ENCODE measurements at places on chromosomes 12 and 14.

GRCh38 chr14:28870033-28870564, 103.5 kb downstream of the FOXG1 start:
- DNase-seq = no peak

- no peak for DNase-seq
Observed at GRCh38 chr12:113808095-113808951, 157.8 kb downstream of the RBM19 start.

DNA sequence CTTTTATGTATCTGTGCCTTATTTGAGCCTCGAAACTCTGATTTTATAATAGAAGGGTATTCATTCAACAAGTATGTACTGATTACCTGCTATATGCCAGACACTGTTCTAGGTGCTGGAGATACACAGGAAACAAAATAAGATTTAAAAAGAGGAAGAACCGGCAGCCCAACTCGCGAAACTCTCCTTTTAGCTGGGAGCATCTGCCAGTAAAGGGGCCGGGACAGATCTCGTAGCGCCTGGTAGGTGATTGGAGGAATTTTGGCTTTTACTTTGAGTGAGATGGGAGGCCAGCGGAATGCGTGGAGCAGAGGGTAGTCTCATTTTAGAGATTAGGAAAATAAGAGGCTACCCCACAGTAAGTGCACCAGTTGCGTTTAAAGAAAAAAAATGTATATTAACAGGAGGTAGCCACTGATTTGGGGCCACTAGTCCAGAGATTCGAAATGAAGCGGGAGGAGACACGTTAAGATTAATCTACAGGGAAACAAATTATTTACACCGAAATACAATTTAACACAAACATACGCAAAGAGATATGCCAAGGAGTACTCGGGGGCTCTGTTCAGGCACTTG, 520 bp upstream of the MON2 start:
- DNase-seq = peak; percentile 54

DNA sequence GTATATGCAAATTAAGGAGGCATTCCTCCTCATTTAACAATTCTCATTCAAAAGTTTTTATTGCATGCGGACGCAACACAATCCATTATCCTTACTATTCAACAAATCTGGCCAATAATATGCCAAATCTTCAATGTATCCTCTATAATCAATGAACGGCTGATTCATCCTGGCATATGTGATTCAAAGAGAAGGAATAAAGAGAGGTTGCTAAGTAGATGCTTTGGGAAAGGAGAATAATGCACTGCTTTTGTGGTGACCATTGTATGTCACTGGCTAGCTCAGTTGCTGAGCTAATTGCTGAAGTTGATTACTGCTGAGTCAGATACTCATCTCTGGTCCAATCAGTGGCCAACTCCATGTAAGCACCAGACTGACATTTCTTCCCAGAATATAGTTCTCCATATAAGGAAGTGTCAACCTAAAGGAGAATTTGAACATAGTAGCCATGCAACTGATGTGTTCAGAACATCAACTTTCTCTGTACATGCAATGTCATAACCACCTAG, 148.0 kb downstream of the PDZRN4 start:
- DNase-seq = no peak

GRCh38 chr12:66884091-66884490, 205.2 kb upstream of the GRIP1 start:
- DNase-seq = no peak

DNA sequence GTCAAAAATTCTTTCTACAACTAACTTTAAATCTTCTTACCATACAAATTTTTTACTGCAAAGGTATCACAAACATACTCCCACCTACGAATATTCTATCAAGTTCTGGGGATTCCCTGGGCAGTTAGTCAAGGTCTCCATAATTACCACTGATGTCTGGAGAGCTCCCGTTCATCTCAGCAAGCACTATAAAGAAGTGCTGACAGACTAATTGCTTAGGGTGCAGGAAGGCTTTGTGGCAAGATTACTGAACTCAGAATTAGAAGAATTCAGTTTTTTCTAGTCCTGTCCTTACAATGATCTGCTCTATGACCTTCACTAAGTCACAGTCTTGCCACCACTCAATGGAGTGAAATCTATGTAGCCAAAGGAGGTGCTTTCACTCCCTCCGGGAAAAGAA, 61.5 kb downstream of the DUSP16 start:
- DNase-seq = no peak

- DNase-seq = no peak
Observed at GRCh38 chr12:46230983-46231382, 37.9 kb downstream of the SLC38A1 start.

DNA sequence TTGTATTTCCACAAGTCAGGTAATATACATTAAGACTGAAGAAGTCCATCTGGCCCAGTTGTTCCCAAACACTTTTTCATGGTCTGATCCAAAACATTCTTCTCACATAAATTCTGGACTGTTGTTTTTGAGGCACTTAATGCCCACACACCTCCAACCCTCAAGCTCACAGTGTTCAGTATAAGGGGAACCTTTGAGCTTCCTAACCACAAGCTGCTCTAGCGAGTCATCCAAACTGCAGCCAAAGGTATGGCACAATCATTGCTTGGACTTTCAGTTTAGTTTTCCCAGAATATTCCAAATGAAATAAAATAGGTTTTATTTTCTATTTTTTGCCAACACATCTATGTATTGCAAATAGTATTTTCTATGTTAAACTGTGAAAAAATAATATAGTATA, 103.0 kb downstream of the PUS7L start:
- DNase-seq = no peak

DNA sequence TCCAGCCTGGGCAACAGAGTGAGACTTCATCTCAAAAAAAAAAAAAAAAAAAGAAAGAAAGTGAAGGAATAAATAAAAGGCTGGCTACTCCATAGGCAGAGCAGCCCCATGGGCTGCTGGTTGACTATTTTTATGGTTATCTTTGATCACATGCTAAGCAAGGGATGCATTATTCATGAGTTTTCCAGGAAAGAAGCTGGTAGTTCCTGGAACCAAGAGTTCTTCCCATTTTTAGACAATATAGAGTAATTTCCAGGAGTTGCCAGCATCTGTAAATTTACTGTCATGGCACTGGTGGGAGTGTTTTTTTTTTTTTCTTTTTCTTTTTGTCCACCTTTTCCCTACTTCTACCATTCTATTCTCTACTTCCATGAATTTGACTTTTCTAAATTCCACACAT, 24.2 kb downstream of the FGD4 start:
- DNase-seq = no peak

- no peak for DNase-seq
Observed at GRCh38 chr12:54425702-54426101, 6.6 kb upstream of the ITGA5 start.

All from globus pallidus (tissue), 1 donor.